CD4-positive, alpha-beta T cell treated with Interleukin-1 beta for 1 hour (primary cell): ENCODE measurements at places on chromosomes 16 and 17.

- DNase-seq: no peak
Measured at GRCh38 chr17:47289302-47289701, 34.5 kb upstream of the EFCAB13 start.

DNA sequence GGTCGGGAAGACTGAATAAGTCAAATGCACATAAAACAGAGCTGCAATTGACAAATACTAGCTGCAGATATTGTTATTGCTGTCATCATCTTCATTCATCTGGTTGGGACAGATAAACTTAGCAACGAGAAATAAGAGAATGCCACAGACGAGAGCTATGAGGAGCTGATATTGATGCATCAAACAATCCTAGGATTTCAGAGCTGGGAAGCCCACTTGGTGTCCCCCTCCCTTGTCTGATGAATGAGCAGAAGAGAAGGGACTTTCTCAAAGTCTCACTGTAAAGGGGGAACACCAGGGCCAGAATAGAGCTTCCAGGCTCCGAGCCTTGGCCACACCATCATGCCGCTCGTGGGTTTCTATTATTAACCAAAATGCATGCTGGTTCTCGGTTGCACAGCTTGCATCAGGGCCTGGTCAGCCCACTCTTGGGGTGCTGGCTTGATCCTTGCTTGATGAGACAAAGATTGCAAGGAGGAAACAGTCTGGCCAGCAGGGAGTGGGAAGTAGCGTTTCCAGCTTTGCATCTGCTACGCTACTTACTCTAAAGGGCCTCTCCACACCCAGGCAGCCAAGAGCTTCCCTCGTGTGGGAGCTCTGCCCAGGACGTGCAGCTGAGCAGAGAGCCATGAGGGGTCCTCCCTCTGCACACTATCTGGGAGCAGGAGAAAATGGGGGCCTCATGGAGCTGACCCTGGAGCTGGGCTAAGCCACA lies 28.4 kb upstream of the EMP2 start:
- DNase-seq: no peak

GRCh38 chr17:61299517-61300513 lies 99.8 kb upstream of the TBX2 start:
- no peak for DNase-seq

DNA sequence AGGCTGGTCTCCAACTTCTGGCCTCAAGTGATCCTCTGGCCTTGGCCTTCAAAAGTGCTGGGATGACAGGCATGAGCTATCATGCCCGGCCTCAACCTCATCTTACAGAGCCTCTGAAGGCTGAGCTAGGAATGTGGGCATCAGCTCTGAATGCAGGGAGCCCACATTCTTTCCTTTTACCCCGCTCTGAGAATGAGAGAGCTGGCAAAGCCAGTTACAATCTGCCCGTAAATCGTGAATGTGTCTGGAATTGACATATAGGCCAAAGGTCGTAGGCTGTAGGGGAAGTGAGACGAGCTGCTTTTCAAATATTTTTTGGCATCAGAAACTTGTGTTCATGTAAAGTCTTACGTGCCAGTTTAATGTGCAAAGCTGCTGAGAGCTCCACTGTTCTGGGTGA lies 4.5 kb downstream of the TMEM238L start:
- DNase-seq: no peak

DNA sequence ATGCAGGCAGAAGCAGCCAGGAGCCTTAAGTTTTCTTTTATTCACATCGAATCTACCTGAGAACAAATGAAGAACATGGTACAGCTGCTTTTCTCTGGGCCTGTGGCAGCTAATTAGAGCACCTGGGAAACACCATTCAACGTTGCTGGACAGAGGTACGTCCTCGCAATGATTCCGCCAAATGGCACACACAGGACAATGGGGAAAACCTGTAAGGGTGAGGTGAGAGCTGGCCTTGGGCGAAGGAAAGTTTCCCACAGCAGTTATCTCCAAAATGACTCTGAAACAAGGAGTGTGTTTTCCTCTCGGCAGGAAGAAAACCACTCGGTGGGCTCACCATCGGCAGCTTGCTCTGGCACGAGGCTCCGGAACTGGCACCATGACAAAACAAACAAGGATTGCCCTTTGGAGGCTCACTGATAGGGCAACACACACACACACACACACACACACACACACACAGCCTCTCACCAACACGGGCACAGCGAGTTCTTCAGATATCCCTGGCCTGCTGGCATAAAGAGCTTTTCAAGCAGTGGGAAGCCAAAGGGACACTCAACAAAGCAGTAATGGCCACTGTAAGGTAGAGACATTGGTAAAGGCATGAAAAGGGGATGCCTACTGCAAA lies 73.7 kb downstream of the ZFHX3 start:
- DNase-seq: no peak

DNA sequence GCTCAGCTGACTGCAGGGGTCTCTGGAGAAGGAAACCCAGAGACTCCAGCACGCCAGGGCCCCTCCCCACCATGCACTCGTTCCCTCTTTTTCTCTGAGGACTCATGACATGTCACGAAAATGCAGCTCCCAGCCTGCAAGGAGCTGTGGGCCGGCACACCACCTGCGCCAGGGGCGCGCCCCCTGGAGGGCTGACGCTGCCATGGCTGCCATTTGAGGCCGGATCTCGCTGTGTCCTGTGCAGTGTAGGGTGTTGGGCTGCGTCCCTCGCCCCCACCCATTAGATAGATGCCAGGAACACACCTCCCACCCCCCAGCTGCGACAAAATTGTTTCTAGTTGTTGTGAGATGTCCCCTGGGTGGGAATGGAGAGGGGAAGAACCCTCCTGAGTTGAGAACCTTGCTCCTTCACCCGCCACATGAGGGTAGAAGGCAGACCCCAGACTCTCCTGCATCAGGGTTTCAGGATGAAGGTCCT lies 8.2 kb downstream of the SYNGR2 start:
- peak; percentile 81 for DNase-seq

DNA sequence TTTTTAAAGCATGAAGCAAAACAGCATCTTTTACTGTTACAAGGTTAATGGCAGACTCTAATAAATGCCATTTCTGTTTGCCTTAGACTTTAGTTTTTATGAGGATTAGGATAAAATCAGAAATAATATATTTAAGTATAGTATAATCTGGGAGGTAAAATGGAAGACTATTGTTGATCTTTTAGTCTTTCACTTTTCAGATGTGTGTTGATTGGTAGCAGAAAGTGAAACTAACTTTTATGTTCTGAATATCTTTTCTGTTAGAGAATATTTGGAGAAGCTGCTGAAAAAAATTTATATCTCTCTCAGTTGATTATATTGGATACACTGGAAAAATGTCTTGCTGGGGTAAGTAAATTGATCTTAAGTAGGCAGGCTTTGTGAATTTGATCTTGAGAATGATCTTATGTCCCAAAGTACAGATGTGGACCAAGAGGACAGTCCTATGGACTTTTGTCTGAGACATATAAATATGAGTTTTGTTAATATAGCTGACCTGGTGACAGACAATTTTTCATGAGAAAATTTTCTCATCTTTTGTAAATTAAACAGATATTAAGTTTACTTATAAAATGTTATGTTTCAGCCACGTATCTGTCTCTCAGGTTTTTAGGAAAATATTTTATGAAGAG lies 64.1 kb downstream of the NF1 start:
- DNase-seq: peak; percentile 12

DNA sequence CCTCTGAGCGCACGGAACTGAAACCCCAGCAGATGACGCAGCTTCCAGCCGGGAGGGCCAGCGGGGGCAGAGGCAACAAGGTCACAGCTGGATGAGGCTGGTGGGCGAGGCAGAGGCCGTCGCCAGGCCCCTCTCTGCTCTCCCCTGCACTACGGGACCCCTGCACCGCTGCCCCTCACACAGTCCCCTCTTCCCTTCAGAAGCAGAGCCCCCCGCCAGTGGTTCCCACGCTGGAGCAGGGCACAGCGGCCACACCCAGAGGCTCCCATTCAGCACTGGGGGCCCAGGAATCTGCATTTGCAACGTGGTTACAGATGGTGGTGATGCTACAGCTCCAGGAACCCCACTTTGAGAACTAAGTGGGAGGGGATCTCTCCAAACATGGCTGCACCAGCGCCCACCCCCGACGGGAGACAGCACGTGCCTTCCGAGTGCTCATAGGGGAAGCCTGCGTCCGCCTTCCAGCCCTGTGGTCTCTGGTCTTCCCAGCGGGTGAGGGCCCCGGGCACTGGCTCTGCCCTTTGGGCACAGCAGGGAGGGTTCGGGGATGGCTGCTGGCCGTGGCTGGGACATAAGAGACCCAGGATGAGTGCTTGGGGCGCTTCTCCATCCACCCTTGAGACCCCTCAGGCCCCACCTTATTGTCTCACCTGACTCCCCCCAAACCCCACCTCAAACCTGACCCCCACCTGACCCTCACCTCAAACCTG lies 4.7 kb upstream of the RAB40B start:
- DNase-seq: no peak

- DNase-seq: peak; percentile 20
Measured at GRCh38 chr17:40025991-40026815, 11.0 kb downstream of the CSF3 start.
